Iris pigment epithelial cell (primary cell): ENCODE measurements at places on chromosomes 16 and 17.

DNA sequence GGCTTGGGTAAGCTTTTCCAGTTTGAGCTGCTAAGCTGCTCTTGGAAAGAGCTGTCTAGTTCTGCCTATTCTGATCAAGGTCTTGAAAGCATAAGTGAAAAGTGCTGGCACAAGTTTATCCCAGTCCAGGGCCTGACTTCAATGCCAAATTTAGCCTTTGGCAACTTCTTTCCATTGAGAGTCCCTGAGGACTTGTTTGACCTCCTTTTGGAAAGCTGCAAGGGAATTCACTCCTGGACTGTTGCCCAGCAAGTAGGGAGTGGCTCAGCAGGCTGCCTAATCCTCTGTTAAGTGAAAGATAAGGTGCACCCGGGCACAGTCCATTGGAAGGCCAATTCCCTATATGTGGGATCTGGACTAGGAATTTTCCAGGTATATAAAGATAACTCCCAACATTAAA is 16.0 kb upstream of the TANC2 start:
- peak; percentile 56 for DNase-seq

GRCh38 chr17:46035112-46035818 is 36.2 kb downstream of the STH start:
- peak; percentile 31 for DNase-seq

DNA sequence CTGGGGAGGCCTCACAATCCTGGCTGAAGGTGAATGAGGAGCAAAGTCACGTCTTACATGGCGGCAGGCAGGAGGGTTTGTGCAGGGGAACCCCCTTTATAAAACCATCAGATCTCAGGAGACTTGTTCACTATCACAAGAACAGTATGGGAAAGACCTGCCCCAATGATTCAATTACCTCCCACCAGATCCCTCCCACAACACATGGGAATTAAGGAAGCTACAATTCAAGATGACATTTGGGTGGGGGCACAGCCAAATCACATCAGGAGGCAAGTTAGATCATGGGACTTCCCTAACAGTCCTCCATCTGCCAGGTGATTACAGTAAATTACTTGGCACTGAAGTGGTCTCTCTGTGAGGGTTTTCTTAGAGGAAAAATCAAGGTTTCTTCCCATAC is 5.3 kb downstream of the TMEM114 start:
- DNase-seq = no peak

DNA sequence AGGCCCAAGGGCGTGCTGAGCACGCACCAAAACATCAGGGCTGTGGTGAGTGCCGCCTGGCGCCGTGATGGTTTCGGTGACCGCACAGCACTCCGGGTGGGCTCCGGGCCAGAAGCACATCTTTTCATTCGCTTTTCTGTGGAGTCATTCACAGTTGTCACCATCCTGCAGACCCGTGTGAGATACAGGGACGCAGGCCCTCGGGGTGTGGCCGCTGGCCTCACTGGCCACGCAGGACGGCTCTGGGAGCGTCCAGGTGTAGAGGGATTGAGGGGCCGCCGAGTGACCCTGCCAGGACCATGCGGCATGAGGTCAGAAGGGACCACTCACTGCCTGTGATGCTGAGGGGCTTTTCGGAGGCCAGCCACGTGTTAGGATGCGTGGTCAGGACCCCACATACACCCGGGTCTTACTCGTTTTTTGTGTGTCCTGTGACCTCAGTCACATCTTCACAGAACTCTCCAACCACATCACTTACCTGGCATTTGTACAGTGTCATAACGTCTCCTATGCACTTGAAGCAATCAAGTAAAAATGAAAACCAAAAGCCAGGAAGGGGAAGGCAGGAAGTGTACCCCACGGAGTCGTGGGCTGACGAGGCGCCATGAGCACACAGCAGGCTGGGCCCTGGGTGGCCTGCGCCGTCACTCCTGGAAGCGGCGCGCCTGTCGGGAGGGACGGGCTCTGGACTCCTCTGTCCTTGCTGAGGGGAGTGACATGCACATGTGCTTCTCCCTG is 7.8 kb downstream of the ACSF3 start:
- no peak for DNase-seq

- no peak for DNase-seq
These were observed 29.4 kb upstream of the CACNG5 start for GRCh38 chr17:66805567-66805966.

GRCh38 chr17:47315451-47316266 is 8.1 kb upstream of the EFCAB13 start:
- DNase-seq = peak; percentile 97

DNA sequence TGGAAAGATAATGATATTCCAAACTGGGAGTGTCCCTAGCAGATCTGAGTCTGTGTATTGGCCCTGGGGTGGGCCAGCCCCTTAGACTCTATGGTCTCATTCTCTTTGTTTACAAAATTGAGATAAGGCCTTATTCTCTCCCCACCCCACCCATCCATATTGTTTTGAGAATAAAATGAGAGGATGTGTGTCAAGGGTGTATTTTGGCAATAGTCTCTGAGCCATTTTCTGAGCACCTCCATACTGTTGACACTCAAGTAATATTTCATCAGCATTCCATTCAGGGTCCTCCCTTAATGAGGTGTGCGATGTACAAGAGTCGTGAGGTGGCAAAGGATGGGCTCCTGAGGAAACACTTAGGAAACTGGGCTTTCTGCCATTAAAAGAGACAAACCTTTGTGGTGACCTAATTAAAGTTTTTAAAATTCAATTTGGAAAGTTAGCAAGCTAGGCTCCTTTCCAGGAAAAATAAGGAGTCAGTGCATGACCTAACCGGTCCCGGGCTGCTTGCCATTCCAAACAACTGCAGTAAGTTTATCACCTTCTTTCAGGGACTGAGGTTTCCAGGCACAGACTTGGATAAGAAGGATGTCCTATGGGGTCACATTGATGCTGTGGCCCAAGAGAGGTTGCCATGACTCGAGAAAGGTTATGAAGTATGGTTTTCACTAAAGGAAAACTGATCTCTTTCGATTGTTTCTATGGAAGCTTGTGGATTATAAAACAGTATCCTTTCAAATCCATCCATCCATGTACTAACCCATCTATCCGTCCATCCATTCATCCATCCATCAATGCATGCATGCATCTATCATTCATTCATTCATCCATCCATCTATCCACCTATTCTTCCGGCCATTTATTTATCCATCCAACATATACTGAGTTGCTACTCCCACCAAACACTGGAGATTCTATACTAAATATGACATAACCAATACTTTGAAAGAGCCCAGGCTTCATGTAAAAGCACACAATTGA is 443.3 kb downstream of the UTP18 start:
- peak; percentile 8 for DNase-seq

DNA sequence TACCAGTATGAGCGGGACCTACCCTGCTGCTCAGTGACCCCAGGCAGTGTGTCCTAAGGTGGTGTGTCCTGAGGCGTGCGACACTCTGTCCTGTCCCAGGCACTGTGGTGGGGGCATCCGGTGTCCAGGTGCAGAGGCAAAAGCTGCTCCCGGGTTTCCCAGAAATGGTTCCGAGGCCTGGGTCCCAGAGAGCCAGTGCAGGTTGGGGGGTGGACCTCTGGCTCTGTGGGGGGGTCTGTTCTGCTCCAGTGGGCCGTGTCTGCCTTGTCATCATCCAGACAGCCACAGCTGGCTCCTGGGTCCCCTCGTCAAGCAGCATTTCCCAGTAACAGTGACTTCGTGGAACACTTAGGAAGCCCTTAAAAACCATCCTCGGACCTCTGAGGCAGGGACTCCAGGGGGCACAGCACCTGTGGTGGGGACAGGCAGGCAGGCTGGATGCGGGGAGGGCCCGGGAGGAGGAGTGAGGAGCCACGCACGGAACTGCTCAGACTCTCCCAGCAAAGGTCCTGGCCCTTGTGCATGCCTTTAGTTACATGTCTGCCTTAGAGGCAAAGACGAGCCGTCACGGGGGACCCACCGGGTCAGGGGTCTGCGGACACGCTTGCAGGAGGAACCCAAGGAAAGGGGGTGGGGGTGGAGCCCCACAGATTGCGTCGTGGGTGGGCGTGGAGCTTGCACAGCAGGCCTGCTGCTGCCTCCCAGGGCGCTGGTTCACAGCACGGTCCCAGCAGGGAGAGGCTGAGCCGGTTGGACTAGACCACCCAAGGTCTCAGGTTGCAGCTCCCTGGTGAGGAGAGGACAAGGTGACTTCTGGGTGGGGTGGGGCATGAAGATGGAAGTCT is 5.6 kb downstream of the SLC16A3 start:
- DNase-seq = no peak

GRCh38 chr17:78722246-78722761 is 59.8 kb downstream of the CYTH1 start:
- DNase-seq = no peak

- DNase-seq = no peak
These were observed 30.2 kb downstream of the TBX4 start for GRCh38 chr17:61482467-61482866.

DNA sequence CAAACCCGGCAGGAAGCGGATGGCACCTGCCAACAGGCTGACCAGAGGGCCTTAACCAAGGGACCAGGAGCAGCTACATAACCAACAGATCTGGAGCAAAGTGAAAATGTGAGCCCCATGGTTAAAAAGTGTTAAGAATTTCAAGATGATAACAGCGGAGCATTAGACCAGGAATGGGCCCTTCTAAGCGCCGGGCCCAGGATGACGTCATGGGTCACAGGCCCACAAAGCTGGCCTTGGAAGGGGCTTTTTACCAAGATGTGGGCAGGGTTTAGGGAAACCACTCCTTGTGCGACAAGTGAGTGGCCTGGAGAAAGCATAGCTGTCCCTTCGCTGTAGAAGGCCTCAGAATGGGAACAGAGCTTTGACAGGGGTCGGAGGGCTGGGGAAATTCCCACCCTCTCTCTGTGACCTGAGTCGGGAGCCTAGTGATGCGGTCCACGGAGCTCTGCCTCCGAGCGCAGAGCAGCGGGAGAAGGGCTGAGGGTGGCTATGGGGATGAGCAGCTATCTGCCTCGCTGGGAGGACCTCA is 84.4 kb upstream of the RPL38 start:
- DNase-seq = no peak

- DNase-seq = no peak
These were observed 39.2 kb downstream of the KNOP1 start for GRCh38 chr16:19678804-19679203.

GRCh38 chr16:19696328-19696727 is 21.7 kb downstream of the KNOP1 start:
- DNase-seq = peak; percentile 95

DNA sequence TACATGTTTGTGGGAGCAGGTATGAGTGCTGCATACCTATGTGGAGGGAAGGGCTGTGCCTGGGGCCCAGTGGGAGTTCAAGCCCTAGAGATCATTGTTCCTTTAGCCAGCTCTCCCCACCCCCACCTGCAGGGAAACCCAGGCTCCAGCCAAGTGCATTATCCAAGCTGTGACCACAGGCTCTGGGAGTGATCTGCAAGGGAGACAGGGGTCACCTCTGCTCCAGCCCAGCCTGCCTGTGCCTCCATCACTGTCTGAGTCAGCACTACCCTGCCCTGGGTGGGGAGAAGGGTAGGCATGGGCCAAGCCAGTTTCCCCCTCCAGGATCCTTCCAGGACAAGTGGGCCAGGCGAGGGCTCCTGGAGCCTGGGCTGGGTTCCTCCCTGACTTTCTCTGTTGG is 32.1 kb upstream of the SBK1 start:
- DNase-seq = no peak

DNA sequence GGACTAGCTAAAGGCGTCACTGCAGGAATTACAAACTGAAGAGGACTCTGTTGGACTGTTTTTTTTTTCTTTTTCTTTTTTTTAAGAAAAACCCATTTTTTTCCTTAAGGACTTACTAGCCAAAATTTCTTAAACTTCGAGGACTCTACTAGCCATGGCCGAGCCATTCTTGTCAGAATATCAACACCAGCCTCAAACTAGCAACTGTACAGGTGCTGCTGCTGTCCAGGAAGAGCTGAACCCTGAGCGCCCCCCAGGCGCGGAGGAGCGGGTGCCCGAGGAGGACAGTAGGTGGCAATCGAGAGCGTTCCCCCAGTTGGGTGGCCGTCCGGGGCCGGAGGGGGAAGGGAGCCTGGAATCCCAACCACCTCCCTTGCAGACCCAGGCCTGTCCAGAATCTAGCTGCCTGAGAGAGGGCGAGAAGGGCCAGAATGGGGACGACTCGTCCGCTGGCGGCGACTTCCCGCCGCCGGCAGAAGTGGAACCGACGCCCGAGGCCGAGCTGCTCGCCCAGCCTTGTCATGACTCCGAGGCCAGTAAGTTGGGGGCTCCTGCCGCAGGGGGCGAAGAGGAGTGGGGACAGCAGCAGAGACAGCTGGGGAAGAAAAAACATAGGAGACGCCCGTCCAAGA is 878 bp downstream of the HEXIM1 start:
- DNase-seq = peak; percentile 77

- no peak for DNase-seq
These were observed 16.6 kb downstream of the LDHD start for GRCh38 chr16:75099738-75100602.

DNA sequence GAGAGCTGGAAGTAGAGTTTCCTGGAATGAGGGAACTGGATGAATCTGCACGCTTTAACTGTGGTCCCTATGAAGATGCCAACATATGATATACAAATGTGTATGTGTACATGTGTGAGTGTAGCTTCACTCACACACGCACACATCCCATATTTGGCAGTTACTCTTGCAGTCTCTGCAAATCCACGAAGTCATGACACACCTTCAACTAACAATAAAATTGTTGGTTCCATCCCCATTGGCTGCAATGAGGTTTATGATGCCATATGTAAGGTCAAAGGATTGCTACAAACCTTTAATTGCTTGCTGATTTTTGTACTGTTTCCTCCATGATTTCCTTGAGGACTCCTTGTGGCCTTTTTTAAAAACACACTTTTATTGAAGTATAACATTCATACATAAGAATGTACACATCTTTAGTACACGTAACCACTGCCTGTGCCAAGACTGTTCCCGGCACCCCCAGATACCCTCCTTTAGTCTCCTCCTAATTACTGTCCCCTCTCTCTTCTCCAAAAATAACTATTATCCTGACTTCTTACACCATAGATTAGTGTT is 22.0 kb downstream of the MYO1D start:
- no peak for DNase-seq

GRCh38 chr16:88763502-88764053 is 21.4 kb downstream of the PIEZO1 start:
- DNase-seq = no peak

- DNase-seq = no peak
These were observed 445.7 kb downstream of the TOX3 start for GRCh38 chr16:52101246-52101645.

DNA sequence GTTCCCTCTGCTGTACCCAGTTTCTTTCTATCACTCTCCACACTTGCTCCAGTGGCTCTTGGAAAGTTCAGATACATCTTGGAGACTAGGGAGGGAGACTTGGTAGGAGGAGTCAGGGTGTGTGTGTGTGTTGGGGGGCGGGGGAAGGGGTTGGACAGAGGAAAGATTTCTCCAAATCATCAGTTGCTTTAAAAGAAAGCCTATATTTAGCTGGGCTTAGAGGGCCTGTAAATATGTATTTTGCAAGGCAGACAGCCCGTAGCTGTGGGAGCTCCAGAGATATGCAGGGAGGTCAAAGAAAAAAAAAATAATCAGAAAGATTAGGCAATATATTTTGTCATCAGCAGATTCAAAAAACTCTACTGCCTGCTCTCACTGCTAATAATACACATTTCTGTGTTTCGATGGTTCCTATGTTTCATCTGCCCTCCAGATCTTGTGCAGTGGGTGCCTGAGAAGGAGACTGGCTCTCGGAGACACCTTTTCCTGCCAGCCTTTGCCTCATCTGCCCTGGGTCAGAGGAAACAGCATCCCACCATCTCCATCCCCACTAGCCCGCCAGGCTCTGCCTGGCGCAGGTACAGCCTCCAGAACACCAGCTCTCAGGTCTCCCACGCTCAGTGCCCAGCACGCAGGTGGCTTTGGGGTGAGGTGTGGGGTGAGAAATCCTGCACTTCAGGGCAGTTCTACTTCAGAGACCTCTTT is 4.8 kb upstream of the PPP1R9B start:
- DNase-seq = peak; percentile 75

GRCh38 chr16:79767421-79768275 is 167.1 kb upstream of the MAF start:
- peak; percentile 24 for DNase-seq
